NCI-H69 (cell line): ENCODE measurements at places on chromosomes 13 and 19.

DNA sequence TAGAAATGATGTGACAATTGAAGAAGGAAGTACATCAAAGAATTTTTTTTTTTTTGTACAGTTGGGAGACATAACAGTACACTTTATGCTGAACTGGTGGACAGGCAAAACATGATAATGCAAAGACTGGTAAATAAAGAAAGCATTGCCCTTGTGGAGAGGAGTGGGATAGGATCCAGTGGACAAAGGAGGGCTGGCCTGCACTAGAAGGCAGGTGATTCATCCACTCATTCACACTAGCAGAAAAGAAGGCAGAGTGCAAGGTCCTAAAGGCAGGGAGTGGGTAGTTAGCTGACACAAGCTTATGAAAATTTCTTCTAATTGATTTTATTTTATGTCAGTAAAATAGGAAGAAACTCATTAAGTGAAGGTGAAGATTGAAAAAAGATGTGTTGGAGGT is 17.6 kb upstream of the NALCN start:
- no peak for DNase-seq

DNA sequence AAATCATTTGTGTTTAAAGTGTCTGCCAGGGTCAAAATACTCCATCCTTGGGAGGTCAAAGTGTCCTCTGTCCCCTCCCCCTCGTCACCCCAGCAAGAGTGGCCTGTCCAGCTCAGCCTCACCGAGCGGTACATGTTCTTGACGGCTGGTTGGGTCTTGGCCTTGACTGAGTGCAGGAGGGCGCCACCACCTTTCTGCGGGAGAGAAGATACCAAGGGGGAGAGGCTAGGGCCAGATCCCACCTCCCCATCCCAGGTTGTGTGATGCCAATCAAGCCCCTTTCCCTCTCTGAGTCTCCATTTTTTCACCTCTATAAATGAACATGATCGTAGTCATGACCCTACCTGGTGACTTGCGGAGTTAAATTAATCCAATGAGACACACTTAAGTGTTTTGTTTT is 6.1 kb downstream of the CRB3 start:
- no peak for DNase-seq

- no peak for DNase-seq
Measured at GRCh38 chr13:35255241-35255640, 221.2 kb downstream of the MAB21L1 start.

- no peak for DNase-seq
Measured at GRCh38 chr13:28468023-28468915, 26.7 kb downstream of the FLT1 start.

DNA sequence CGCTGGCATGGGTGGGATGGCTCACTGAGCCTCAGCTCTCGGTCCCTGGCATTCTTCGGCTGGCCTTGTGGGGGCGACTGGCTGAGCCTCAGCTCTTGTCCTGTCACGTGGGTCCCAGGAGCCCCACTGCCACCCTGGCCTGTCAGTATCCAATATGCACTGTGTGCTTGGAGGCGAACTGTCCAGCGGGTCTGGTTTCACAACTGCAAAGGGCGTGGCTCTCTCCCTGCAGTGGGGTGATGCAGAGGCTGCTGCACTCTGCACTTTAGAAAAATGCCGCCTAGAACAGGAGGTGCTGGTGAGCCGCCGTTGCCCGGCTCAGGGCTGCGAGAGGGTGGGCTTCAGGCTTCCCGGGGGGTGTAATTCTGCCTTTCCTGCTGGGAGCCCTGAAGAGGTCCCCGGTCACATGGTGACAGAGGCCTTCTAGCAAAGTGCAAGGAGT is 17.0 kb upstream of the TMEM255B start:
- DNase-seq: peak; percentile 61

DNA sequence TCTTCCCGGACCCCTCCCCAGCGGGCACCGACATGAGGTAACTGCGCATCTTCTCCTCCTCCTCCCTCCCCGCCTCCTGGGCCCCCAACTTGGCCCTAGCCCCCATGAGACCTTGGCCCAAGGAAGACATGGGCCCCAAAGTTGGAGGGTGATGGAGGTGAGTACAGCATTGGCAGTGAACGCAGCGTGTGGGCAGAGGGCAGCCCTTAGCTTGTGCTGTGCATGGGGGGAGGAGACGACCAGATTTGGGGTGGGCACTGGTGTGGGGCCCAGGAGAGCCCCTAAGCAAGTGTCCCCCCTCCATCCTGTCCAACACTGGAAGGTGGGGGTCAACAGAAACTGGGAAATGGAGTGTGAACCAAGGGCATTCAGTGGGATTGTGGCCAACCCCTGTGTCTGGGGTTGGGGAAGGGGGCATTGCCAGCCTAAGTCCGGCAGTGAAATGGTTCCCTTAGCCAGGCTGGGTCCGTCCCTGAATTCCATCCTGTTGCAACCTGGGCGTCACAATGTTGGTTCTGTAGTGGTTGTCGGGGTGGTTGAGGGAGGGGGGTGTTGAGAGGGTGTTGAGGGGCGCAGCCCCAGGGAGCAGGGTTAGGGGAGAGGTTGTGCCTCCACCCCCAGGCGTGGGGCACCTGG is 23.5 kb downstream of the NUMBL start:
- DNase-seq: no peak

- DNase-seq: peak; percentile 55
Measured at GRCh38 chr13:26929971-26930730, 169.6 kb upstream of the GPR12 start.

DNA sequence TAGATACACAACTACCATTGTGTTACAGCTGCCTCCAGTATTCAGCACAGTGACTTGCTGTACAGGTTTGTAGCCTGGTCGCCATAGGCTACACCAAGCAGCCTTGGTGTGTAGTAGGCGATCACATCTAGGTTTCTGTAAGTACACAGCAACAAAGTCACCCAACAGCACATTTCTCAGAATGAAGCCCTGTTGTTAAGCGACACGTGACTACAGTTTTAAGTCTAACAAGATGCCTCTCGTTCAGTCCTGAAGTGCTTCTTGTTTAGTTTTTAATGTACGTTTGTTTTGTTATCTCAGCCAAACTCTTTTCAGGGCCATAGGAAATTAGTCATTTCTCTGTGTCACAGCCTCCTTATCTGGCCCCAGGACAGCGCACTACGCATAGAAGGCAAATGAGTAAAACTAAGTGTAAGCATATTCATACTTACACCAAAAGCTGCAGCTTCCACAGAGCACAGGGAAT is 50.0 kb upstream of the GPR183 start:
- DNase-seq: no peak

GRCh38 chr19:56572589-56572988 is 5.3 kb downstream of the ZNF470 start:
- no peak for DNase-seq

DNA sequence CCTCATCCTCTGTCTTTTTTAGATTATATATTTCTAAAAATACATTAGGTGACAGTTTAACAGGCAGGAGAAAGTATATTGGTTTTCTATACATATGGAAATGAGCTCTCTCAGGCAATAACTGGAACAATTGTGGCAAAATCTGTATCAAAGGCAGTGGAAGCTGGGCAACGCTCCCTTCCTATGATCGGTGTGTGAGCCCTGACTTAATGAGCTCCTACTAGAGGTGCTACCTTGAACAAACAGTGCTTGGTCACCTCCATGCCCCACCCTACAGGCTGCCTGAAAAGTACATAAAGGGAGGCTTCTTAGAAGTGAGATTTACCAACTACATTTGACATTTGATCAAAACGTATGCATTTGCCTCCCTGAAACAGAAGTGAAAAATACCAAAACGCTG is 185.3 kb downstream of the EFNB2 start:
- peak; percentile 95 for DNase-seq
